ENCODE measurements at places on chromosomes 4 and X. TPM values are rescaled to one million over a fixed set of nuclear protein-coding genes. Genes with fewer than 3 reads are reported as not detected.

DNA sequence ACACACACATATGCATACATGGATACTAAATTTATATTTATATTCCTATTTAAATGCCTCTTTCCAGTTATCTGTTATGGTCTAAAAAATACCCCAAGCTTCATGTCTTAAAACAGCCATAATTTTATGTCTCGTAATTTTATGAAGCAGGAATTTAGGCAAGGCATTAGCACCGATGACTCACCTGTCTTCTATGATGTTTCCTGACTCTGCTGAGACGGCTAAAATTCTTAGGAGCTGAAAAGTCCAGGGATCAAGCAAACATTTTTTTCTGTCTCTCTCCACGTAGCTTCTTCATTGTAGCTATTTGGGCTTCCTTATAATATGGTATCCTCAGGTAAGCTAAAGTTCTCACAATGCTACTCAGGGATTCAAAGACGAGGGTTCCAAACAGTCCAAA lies 930.3 kb downstream of the STIM2 start:
- no peaks in the 10 kb centered on the region for H3K36me3 ChIP-seq
- no peaks in the 10 kb centered on the region for H3K4me1 ChIP-seq
- no peaks in the 10 kb centered on the region for H3K27me3 ChIP-seq
- no peak overlapping the region for H3K4me3 ChIP-seq
- H3K27ac ChIP-seq, result no peak overlapping the region

GRCh38 chr4:111330786-111331185 lies 707.9 kb upstream of the PITX2 start:
- H3K27ac ChIP-seq, result no peak overlapping the region
- no peak overlapping the region for H3K4me3 ChIP-seq
- H3K27me3 ChIP-seq, result no peaks in the 10 kb centered on the region
- no peaks in the 10 kb centered on the region for H3K36me3 ChIP-seq

DNA sequence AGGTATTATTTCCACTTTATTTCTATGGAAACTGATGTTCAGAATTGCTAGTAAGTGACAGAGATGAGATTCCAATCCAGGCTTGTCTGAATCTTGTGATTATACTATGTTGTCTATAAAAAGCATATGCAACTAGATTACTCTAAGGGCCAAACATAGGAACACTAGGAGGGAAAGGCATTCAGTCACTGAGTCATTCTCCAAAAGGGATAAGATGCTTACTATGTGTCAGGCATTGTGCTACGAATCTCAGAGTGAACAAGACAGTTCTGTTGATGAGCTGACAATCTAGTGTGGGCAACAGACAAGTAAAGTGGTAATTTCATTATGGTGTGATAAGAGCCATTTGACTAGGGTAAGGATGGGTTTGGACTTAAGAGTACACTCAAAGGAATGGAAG lies 77.2 kb downstream of the RASL11B start:
- no peak overlapping the region for H3K27ac ChIP-seq
- H3K36me3 ChIP-seq, result no peaks in the 10 kb centered on the region
- no peak for DNase-seq
- no peaks in the 10 kb centered on the region for H3K4me1 ChIP-seq

- no peak for DNase-seq
- no peak overlapping the region for H3K27ac ChIP-seq
- no peak overlapping the region for H3K4me3 ChIP-seq
- no peaks in the 10 kb centered on the region for H3K27me3 ChIP-seq
These were observed 47.6 kb downstream of the SPIN3 start for GRCh38 chrX:56947699-56948098.

GRCh38 chr4:121675715-121676114 lies 21.1 kb downstream of the ANXA5 start:
- H3K4me3 ChIP-seq, result no peak overlapping the region
- DNase-seq, result no peak
- H3K4me1 ChIP-seq, result no peaks in the 10 kb centered on the region
- H3K27me3 ChIP-seq, result no peaks in the 10 kb centered on the region

DNA sequence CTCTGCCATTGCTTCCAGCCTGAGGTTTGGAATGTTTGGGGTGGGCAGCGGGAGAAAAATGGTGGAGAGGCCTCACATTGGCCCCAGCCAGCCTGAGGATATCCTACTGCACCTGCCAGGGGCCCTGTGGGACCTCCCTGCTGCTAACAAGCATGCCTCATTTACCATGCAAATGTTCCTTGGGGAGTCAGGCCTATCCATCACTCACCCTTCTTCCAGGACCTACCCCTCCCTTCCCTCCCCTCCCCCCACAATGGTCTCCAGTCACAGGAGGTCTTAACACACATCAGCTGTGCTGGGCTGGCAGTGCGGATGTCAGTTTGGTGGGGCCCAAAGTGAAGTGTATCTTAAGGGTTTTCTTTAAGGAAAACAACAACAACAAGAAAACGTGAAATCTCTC lies 139.2 kb downstream of the SHOX start:
- H3K27me3 ChIP-seq, result no peaks in the 10 kb centered on the region
- no peak for DNase-seq
- no peaks in the 10 kb centered on the region for H3K36me3 ChIP-seq
- H3K4me3 ChIP-seq, result no peak overlapping the region
- no peaks in the 10 kb centered on the region for H3K4me1 ChIP-seq

DNA sequence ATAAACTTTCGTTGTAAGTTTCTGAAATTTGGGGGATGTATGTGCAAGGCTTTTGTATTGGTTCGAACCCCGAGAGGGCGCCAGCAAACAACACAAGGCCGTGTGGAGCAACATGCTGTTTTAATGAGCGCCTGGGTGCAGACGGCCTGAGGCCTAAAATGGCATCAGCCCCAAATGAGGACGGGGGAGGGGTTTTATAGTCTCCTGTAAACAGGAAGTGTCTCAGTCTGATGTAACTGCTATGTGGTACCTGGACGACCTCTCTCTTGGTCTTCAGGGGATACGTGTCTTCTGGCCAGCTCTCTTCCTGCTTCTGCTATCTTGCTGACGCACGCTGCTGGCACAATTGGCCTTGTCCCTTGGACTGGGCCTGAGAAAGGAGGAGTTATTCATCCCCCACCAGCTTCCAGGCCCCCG lies 1348.0 kb downstream of the ADGRL3 start:
- no peaks in the 10 kb centered on the region for H3K27me3 ChIP-seq
- no peak overlapping the region for H3K4me3 ChIP-seq
- no peaks in the 10 kb centered on the region for H3K36me3 ChIP-seq

- H3K36me3 ChIP-seq, result no peaks in the 10 kb centered on the region
- H3K27ac ChIP-seq, result no peak overlapping the region
- no peak overlapping the region for H3K4me3 ChIP-seq
These were observed 220.4 kb upstream of the RADX start for GRCh38 chrX:106391284-106391911.

DNA sequence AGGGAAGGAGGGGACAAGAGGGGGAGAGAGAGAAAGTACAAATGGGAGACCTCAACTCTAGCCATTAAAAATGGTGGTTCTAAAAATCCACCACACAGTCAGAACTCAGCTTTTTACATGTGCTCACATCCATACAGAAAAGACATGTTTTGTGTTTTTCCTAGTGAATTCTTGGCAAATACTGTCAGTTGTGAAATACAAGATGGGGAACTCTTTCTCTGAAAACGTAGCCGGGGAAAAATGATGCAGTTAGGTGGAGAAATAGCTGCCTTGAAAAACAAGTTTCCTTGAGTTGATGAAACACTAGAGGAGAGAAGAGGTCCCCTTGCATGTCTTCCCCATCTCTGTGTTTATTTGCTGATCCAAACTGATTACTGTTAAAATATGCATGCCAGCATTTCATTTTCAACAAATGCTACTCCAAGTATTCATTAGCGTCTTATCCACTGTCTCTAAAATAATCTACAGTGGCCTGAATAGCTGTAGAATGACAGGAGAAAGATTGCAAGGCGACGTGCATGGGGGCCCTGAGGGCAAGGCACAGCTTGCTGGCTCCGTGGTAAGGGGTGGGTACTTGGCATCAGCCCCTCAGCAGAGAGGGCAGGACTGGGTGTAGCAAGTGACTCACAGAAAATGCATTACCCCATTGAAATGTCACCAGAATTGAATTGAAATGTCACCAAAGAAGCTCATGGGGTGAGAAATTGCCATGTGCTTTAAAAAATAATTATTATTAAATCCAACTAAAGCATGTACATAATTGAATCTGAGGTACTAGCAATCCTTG lies 48.1 kb upstream of the TBL1X start:
- no peaks in the 10 kb centered on the region for H3K36me3 ChIP-seq
- H3K27me3 ChIP-seq, result no peaks in the 10 kb centered on the region
- DNase-seq, result no peak
- no peaks in the 10 kb centered on the region for H3K4me1 ChIP-seq
- H3K4me3 ChIP-seq, result no peak overlapping the region

Gene THAP9
- 5.6 TPM for total RNA-seq

Gene OCIAD2
- 76.3 TPM for total RNA-seq

Gene CXorf49
- not detected for total RNA-seq

Gene CYLC1
- not detected for total RNA-seq

Measured in kidney (tissue), 22 donors.